ENCODE measurements at places on chromosomes 5 and 9.

DNA sequence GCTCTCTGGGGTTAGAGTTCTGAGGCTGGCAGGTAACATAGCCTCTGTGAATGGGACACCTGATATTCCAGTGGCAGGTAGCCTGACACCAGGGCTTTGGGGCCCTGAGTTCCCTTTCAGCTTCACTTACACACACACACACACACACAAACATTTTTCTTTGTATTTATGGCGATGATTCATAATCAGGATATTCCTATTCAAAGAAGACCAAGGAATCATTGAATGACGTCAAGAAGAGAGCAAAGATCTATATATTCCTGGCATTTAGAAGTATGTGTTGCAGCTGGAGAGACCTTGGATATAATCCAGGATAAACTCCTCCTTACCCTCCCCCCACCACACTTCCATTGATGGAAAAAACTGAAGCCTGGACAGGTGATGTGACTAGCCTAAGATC is 7.9 kb upstream of the ENTREP1 start:
- DNase-seq: no peak

DNA sequence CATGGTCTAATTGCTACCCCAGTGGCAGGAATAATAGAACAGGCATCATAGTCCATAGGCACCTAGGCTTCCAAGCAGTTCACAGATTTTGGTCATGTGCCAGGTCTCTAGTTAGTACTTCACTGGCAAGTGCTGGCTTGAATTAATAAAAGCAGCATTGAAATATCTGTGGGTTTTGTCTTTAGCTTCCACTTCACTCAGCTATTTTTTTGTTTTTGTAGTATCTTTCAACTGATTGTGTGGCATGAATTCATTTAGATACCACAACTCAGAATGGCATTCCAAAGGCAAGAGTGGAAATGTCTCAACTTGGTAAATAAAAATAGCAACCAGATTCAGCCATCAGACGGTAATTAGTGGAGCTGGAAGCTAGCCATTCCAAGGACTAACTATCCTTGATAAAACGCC is 27.9 kb upstream of the ITGA2 start:
- peak; percentile 49 for DNase-seq

DNA sequence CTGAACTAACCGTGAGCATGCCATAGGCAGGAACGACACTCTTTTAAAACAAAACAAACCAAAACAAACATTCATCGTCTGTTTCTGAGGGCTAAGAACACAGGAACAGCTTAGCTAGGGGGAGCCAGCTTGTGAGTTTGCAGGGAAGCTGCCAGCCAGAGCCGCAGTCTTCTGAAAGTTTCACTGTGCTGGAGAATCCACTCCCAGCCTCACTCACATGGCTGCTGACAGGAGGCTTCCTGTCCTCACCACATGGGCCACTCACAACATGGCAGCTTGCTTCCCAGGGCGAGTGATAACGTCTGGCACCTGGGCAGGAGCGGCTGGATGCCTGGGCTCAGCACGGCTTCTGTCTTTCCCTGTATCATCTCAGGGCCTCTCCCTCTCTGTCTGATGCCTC is 275.2 kb downstream of the MSX2 start:
- no peak for DNase-seq

DNA sequence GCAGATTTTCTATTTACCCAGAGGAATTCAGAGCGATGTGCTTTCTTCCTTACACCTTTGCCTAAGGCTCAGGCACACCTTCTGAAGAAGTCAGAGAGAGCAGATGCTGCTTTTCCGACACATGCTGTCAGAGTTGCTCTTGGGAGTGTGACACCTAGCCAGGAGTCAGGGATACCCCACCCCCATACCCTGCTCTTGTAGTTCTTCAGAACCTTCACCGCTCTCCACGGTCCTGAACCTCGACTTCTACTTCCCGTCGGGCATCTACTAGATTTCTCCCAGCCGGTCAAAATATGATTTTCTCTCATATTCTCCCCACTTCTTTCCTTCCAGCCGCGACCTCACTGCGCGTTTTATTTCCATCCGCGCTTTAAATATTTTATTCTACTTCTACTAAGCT is 1.7 kb downstream of the GRIN3A start:
- no peak for DNase-seq

GRCh38 chr5:131505237-131505908 is 129.7 kb downstream of the RAPGEF6 start:
- no peak for DNase-seq

- DNase-seq: no peak
These were observed 793.7 kb upstream of the RGMB start for GRCh38 chr5:97979740-97980139.

DNA sequence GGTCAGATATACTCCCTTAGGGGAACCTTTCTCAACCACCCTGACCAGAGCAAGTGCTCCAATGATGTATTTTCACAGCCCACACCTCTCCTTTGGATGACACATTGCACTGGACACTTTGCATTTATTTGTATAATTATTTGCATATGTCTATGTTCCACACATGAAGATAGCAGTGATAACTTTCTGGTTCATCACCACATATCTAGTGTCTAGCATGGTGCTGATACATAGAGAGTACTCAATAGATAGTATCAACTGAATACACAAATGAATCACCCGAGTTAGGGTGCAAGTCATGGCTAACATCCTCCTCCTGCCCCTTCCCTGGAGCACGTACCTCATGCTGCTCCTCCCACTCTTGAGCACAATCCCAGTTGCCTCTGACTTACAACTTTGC is 617.6 kb downstream of the EBF1 start:
- DNase-seq: no peak

DNA sequence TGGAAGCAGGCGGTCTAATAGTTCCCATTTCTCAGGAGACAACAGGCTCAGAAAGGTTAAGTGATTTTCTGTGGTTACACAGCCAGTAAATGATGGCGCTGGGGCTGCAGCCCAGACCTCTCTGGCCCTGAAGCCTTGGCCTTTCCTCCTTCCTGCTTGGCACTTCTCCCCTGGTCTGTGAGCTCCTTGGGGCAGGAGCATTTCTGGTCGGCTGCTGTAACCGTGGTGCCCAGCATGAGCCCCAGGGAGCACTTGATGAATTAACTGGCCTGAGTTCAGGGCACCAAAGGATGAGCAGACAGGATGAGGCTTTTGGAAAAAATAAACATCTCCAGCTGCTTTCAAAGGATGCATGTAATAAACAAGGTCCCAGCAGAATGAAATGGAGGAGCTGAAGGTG is 30.2 kb downstream of the CDHR2 start:
- DNase-seq: no peak

DNA sequence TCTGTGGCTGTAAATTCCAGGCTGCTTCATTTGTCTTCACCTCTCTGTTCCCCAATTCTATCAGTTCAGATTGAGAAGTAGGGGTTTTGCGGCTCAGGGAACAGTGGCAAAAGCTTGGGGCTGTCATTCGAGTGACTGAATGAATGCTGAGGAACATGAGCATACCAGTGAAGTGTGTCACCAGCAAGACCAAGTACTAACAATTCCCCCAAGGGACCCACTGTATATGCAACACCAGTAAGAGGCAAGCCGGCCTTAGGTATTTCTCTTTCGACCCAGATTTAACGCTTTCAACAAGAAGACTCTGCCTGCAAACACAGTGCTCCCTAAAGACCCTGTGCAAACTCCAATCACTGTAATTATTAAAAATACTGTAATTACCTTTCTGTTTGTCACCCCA is 25.8 kb downstream of the KLHL3 start:
- DNase-seq: no peak

GRCh38 chr9:123000371-123001068 is 32.9 kb upstream of the GPR21 start:
- no peak for DNase-seq

- DNase-seq: peak; percentile 0
These were observed 26.7 kb upstream of the TNC start for GRCh38 chr9:115144706-115145105.

GRCh38 chr9:97880336-97880735 is 27.3 kb downstream of the FOXE1 start:
- DNase-seq: no peak

DNA sequence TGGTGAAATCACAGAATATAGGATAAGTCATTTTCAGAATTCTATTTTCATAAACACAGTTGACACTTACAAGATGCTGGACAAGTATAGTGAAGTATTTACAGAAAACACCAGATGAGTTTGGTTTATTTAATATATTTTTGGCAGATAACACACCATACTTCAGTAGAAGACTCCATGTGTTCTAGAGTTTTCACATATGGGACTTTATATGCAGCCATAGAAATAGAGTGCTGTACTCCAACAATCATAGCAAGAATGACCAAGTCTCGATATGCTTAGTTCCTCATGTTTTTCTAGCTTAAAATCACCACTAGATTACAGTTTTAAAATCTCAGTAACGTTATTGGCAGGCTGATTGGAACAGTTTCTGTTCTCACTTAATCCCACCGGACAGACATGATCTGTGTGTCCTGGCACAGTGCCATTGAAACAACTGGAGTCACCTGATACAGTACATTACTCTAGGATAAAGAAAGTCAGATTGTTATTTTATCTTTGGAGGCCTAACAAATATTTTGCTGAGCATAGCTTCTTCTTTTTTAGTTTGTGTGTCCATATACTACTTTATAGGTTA is 45.8 kb upstream of the ERBIN start:
- peak; percentile 1 for DNase-seq

GRCh38 chr5:177982072-177982727 is 13.8 kb downstream of the PROP1 start:
- DNase-seq: no peak
